ENCODE measurements at places on chromosomes 5 and 9.

GRCh38 chr5:139178935-139179334 lies 19.2 kb downstream of the SIL1 start:
- no peak for DNase-seq

- no peak for DNase-seq
Observed at GRCh38 chr9:120390637-120391190, 189.3 kb downstream of the CDK5RAP2 start.

- no peak for DNase-seq
Observed at GRCh38 chr5:131129306-131129705, 35.8 kb downstream of the HINT1 start.

DNA sequence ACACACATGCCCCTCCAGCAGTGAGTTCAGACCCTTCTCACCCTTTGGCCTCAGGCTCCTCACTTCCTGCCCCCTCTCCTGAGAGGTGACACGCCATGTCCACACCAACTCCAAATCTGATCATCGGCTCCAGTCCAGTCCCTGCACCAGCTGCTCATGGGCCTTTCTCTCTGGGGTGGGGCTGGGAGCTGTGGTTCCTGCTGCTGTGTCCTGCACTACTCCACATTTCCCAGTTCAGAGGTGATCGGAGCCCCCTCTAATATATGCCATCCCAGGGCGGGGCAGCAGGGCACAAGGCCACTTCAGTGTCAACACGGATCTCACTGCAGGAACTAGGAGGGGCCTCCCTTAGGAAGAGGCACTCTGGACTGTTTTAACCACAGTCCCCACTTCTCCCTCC lies 91.5 kb downstream of the ADAMTS2 start:
- no peak for DNase-seq

DNA sequence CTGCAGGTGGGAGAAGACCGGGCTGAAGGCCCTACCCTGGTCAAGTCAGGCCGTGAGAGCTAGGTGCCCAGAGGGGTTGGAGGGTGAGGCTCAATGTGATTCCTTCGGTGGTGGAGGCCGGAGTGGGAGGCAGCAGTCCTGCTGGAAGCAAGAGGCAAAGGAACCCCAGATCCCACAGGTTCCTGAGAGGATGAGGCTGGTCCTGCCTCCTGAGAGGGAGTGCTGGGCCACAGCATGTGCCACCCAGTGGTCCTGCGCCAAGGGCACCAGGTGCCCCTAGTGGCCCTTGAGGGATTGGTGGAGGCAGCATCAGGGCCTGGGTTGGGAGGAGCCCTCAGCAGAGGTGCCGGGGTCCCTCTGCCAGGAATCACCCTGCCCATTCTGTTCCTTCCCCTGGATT lies 59.1 kb downstream of the BARX1 start:
- no peak for DNase-seq
